D721Med (cell line): ENCODE measurements at places on chromosomes 2 and 18.

DNA sequence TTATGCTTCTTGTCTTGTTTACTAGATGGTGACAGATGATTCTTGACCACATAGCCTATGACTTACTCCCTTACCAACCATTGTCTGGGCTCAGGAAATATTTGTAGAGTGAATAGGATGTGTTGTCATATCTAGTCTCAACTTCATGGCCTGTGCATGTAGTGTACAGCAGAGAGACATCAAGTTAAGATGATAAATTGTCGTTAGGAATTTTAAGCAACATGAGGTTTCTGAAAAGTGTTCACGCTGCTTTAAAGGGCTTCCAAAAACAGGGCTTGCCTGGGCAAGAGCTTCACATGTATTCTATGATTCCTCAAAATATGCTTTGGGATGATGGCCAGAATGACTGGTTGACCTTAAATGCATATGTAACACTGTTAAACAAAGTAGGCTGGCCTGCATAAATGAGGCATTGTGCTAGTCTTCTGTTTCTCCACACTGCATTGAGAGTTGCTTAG is 424.0 kb downstream of the RND3 start:
- no peak for DNase-seq

DNA sequence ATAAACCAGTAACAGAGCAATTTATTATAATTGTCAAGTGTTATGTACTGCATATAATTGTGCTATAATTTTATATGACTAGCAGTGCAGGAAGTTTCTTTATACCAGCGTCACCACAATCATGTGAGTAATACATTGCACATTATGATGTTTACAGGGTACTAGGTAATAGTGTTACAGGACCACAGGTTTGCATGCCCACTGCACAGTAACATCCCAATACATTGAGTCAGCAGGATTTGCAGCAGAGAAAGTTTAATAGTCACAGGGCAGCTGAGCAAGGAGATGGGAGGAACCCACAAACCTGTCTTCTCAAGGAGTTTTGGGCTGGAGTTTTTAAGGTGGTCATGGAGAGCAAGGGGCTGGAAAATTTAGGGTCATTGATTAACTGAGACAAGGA is 1042.9 kb upstream of the ACVR2A start:
- no peak for DNase-seq

DNA sequence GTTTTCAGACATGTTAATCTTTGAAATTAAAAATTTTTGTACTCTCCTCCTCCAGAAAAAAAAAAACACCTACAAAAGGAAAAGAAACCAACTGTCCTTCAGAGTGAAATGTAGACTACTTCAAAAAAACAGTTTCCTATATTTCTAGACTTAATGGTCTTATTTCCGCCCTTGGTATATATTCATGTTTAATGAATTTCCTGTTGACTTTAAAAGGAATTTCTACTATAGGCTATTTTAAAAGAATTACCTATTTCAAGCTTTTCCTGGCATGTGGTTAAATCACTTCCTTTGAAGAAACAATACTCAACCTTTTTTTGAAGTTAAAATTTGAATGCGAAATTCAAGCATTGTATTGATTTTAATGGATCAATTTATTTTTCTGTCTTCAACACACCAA is 29.2 kb downstream of the GULP1 start:
- no peak for DNase-seq

DNA sequence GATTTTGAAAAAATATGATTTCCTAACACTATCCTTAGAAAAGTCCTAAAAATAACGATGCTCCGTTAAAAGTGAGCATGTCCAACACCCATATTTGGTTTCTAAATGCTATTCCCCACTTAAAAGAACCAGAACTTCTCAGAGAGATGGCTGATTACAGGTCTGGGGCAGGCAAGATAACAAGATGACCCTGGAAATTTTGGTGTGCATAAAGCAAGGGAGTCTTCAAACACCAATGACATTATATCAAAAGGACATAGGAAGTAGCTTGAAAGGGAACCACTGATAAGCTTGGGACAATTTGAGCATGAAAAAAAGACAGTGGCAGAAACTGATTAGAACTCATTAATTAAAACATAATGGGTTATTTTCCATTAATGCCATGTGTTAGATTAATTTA is 17.9 kb downstream of the STK17B start:
- DNase-seq, result no peak

DNA sequence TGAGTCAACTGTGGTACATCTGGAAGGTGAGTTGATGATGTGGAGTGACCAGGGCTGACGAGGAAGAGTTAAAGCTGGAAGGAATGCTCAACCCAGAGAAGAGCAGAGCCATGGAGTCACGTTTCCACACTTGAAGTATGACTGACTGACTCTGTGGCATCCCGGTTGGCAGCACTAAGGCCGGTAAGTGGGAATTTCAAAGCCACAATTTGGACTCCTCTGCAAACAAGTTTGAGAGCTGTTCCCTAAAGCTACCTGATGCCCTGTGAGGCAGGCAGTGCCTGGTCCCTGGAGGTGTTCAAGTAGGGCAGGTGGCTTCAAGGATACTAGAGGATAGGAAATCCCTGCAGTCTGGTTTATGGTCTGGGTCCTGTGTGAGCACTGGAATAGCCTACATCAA is 69.3 kb upstream of the ITGB6 start:
- DNase-seq, result no peak

- no peak for DNase-seq
These were observed 125.6 kb upstream of the HS6ST1 start for GRCh38 chr2:128444121-128444771.

- DNase-seq, result no peak
These were observed 46.8 kb upstream of the ACMSD start for GRCh38 chr2:134791616-134792015.
